ENCODE measurements at places on chromosomes 7 and 10.

- DNase-seq, result peak; percentile 64
Measured at GRCh38 chr10:102644066-102644645, at the start of gene TRIM8. Gene TRIM8, plus strand, starts transcription at chr10:102644479. Its CDS starts 139 bp downstream, at chr10:102644618.

GRCh38 chr10:77571490-77571889 is 66.1 kb downstream of the KCNMA1 start:
- DNase-seq, result no peak

DNA sequence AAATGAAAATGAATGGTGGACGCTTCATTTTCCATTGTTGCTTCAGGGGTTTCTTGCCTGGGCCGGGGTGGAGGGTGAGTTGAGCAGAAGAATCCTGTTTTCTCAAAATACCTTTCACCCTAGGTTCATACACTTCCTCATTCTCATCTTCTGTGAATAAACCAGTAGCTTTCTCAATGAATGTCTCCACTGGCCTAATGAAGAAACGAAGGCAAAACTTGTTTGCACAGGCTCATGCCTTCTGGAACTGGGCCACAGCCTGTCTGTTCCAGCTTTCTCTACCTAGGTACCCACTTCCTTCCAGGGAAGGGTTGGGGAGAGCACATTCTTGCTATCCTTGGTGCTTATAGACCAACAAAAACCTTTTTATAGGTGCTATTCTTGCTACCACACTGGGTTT is 21.3 kb downstream of the STMP1 start:
- no peak for DNase-seq

DNA sequence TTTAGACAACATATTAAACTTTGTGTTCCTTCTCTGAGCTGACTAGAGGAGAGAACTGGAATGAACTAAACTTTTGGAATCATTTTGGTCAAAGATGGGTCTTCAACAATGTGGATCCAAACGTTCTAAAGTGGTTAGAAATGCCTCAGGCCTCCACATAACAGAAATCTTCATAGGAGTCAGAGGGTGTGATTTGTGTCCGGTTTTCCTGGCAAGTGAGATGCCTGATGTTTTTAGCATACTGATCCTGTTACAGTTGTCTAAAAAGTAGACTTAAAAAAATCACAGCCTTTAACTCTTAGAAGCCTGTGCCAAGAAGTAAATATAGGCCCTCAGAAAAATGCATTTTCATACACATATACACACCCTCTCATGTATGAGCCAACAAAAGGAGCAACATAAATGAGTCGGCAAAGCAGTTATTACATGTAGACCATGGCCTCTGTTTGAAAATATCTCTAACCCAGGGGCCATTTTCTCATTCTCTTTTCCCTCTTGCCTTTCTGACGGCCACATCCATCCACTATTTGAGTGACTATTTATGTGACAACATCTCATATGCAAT is 64.5 kb downstream of the ST7 start:
- DNase-seq, result no peak

DNA sequence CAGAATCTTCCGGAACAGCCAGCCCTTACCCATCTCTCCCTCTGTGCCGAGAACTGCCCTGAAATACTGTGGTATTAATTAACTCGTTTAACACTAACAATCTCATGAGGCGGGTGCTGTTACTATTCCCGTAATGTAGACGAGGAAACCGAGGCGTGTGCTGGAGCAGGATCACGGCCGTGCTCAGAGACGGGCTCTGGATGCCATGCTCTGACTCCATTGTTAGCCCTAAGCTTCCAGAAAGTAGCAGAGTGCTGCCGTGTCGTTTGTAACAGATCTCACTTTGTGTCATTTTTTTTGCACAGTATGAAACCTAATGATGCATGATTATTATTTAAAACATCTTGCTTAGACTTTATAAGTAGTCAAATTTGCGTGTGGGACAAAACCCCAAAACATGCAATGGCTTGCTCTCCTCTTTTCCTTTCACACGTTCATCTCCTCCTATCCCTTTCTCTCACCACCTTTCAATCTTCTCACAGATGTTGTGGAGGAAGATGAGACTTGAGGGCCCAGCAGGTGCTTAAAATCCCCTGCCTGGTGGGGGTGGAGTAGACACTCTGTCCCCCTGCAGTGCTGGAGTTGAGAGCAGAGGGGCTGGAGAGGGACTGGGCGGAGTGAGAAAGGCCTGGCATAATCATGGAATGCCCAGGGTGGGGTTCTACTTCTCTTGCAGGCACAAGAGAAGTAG is 482 bp upstream of the ACTR3C start:
- no peak for DNase-seq

- no peak for DNase-seq
Measured at GRCh38 chr7:73504017-73504416, 18.1 kb downstream of the BAZ1B start.

GRCh38 chr10:29522061-29522855 is 112.5 kb downstream of the SVIL start:
- no peak for DNase-seq

GRCh38 chr7:114481999-114482398 is 67.4 kb downstream of the FOXP2 start:
- no peak for DNase-seq

- DNase-seq, result no peak
Measured at GRCh38 chr10:100828738-100829096, 83.3 kb downstream of the PAX2 start.

DNA sequence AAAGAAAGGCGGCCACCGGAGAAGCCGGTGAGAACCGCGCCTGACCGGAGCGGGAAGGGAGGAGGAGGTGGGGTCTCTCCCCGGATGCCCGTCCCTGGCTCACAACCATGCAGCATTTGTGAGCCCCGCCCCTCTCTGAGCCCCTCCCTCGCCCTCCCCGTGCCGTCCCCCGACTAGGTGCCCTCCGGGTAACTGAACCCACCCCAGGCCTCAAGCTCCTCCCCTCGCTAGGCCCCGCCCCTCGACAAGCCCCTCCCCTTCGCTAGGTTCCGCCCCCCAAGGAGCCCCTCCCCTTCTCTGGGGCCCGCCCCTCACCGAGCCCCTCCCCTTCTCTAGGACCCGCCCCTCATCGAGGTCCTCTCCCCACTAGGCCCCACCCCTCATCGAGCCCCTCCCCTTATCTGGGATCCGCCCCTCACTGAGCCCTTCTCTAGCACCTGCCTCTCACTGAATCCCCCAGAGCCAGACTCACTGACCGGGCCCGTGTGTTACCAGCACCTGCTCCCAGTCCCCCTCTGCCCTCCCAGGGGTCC is 42.2 kb upstream of the HSPB1 start:
- DNase-seq, result peak; percentile 21

DNA sequence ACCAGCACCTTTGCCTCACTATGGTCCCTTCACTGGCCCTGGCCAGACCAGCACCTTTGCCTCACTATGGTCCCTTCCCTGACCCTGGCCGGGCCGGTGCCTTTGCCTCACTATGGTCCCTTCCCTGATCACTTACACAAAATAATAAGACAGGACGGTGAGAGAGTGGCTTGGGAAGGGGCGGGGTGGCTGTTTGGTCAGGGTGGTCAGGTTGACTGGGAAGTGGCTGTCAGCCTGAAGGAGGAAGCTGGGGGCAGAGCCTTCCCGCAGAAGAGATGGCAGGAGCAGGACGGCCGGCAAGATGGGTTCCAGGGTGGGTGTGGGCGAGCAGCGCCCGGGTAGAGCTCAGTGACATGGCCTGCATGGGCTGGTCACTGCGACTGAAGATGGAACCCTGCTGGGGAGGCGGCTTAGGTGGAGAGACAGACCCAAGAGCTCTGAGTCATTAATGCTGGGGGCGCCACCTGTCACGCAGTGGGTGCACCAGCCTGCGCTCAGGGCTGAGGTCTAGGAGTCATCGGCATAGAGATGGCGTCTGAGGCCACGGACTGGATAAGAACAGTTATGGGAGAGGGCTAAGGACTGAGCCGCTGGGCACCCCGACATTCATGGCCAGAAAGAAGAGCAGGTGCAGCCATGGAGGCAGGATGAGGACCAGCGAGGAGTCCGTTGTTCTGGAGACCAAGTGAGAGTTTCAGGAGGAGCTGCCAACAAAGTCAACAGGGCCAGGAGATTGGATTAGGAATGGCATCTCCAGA is 91.8 kb downstream of the CHST15 start:
- DNase-seq, result no peak

- no peak for DNase-seq
Measured at GRCh38 chr7:34281260-34281659, 375.9 kb downstream of the BMPER start.

- no peak for DNase-seq
Measured at GRCh38 chr7:145474009-145474686, 638.3 kb upstream of the TPK1 start.

GRCh38 chr7:16034353-16034752 is 347.9 kb upstream of the MEOX2 start:
- DNase-seq, result no peak

GRCh38 chr7:108143658-108144420 is 13.7 kb upstream of the LAMB4 start:
- no peak for DNase-seq

DNA sequence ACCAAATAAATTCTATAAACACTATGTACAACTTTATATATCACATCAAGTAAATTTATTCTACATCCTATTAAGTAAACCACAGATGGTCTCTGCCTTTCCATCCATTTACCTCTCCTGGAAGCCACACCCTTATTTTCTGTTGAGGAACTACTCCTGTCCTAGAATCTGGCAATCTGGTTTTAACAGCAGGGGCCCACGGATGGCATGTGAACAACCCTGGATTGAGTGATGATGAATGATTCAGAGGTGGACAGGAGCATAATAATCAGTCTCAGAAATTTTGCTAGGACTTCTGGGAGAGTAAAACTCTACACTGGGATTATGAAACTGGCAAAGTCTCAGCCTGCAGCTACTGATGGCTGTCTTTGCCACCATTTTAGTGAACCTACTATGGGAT is 54.1 kb downstream of the CDK6 start:
- DNase-seq, result no peak

DNA sequence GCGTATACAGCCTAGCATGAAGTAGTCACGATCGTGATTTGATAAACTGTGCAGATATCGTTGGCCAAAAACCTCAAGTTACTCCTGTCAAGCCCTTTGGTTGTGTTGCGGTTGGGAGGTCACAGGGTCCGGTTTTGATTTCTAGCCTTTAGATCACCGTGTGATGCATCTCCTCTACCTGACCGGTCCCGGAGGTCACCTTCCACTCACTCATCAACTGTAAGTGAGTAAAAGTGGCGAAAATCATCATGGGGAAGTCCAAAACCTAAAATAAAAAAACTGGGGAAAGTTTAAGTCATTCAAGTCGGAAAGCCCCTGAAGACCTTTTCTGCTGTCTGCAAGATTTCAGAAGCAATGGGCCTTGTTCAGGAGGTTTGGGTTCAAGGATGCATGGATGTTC is 62.8 kb downstream of the ADARB2 start:
- no peak for DNase-seq

- DNase-seq, result no peak
Measured at GRCh38 chr7:69619635-69620034, 21.4 kb downstream of the AUTS2 start.

GRCh38 chr7:101772508-101773211 is 44.8 kb upstream of the CUX1 start:
- DNase-seq, result no peak

GRCh38 chr7:3172768-3173280 is 128.2 kb upstream of the SDK1 start:
- DNase-seq, result no peak

DNA sequence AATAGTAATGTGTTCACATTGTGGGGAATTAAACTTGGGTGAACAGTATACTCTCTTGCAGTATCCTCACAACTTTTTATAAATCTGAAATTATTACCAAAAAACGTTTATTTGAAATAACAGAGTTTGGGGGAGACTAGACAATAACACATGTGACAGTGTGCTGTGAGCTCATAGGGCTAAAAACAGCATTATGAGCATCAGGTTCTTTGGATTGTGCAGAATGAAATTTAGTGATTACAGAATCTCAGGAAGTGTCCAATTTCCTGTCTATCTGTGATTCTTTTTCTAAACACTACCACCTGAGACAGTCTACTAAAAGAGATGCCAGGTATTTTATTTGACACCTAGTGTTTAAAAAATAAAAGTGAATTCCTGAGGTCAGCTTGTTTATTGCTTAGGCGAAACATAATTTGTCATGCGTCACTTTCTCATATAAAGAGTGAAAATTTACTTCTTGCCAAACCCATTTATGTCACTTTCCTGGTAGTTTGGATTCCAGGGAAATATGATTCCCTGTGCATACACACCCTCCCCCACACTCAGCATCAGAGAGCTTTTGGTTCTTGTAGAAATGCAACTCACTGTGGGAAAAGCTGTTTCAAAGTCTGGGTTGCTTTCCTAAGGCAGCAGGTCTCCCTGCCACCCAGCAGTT is 71.2 kb downstream of the AOAH start:
- DNase-seq, result no peak

DNA sequence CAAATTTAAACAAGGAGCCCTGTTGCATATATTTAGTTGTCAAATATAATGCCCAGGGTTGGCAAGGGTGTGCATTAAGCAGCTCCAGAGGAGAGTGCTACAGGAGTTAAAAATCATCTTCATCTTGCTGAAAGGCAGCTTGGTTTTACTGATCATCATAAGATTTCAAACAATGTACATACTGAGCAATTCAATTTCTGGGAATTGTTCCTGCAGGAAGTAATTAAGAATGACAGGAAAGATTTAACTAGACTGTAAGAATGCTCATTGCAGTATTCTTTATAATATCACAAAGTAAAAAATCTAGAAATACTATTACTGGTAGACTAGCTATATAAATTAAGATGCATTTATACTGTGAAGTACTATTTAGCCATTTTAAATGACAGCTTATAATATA is 153.6 kb downstream of the DYNC1I1 start:
- no peak for DNase-seq

GRCh38 chr7:91047636-91048035 is 216.6 kb upstream of the FZD1 start:
- DNase-seq, result no peak

- DNase-seq, result no peak
Measured at GRCh38 chr7:2821161-2821841, 22.8 kb downstream of the GNA12 start.

- DNase-seq, result no peak
Measured at GRCh38 chr7:127525866-127526480, 59.4 kb downstream of the GCC1 start.

- no peak for DNase-seq
Measured at GRCh38 chr10:13701157-13701919, 114.6 kb downstream of the PRPF18 start.

GRCh38 chr7:39353615-39354376 is 212.4 kb upstream of the YAE1 start:
- no peak for DNase-seq

DNA sequence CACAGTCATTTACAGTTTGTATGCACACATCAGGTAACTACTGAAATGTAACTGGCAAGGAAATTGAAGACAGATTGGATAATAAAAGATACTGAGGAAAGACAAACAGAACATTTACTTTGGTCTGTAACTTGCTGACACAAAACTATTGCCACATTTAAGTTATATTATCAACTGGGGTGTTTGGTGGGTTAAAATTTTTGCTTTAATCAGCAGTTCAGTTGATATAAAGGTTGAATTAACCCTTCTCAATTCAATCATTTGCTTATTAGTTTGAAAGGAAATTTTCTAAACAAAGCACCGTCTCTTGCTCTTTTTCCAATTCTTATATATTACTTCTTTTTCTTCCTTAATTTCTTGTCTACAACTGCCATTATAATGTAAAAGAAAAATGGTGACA is 102.4 kb downstream of the TMEM26 start:
- no peak for DNase-seq
